LNCaP clone FGC (cell line): ENCODE measurements at places on chromosomes 6 and 20.

DNA sequence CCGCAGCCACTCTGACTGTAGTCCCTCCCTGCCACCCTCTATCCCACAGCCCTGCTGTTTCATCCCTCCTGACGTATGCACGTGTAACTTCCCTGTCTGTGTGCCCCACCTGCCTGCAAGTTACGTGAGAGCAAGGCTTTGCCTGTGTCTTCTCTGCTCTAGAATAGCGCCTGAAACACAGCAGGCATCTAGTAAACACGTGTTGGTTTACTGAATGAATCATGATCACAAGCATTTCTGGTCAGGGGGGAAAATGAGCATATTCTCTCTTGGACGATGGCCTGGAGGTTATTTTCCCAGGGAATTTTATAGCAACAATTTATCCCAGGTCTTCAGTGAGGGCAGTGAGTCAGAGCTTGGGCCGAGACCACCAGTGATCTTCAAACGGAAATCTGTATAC, 38.3 kb downstream of the PSMG4 start:
- DNase-seq, result no peak

DNA sequence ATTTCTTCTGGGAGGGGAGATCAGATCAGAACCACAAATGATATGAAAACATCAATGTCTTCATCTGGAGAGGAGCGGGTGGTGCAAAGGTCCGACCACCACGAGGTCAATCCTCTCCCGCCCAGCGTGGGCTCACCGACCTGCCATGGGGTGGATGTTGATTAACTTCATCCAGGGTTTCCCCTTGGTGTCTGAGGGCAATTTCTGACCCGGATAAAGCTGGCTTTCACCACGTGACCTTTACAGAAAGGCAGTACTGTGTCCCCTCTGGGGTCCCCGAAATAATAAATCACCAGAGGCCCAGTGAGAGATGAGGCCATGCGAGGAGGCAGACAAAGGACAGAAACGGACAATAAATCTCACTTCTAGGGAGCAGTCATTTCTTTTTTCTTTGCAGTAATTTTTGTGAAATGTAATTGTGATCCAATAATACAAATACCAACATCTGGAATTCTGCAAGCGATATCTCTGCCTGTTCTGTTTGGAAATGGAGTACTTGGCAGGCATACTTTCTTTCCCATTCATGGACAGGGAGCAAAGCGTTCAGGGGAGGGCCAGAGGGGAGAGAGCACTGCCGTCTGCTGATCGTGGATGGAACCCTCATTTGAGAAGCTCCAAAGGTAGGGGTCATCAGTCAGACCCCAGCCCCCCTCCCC, 55.1 kb upstream of the APCDD1L start:
- DNase-seq, result no peak

DNA sequence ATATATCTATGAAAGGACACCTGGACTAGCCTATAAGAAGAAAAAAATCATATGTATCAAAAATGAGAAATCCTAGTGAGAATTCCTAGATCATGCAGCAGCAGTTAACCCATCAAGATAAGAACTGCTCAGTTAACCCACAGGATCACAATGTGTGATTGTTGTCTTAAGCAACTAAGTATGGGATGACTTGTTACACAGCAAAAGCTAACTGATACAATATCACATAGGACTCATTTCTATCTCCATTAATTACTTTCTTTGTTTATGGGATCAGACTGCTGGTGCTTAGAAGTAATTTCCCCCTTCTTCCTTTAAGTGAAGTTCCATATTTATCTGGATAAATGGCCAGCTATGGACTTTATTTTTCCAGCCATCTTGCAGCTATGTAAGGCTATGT, 280.8 kb upstream of the MARCKS start:
- DNase-seq, result no peak

DNA sequence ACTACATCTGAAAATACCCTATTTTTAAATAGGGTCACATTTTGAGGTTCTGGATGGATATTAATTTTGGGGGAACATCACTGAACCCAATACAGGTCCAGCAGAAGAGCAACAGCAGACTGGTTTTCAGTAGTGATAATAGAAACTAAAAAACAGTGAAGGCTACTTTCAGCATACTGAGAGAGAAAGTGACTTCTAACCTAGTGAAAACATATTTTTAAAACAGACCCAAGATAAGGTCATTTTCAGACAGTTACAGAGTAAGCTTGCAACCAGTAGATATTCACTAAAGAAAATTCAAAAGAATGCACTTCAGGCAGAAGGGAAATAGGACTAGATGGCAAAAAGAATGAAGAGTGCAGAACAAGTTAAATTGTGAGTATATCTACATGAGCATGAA, 42.0 kb upstream of the TMEM244 start:
- no peak for DNase-seq

DNA sequence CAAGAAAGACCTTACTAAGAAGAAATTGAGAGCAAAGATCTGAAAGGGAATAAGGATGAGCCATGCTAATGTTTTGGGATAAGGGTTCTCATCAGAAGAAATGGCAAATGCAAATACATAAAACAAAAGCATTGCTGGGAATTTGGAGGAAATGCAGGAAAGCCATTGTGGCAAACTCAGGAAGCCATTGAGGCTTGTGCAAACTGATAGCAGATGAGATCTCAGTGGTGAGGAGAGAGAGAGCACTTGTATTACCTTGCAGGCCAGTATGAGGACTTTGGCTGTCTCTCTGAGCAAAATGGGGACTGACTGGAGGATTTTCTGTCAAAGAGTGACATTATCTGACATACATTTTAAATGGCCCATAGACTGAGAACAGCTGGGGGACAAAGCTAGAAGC, 103.0 kb downstream of the ADGRB3 start:
- DNase-seq, result no peak

DNA sequence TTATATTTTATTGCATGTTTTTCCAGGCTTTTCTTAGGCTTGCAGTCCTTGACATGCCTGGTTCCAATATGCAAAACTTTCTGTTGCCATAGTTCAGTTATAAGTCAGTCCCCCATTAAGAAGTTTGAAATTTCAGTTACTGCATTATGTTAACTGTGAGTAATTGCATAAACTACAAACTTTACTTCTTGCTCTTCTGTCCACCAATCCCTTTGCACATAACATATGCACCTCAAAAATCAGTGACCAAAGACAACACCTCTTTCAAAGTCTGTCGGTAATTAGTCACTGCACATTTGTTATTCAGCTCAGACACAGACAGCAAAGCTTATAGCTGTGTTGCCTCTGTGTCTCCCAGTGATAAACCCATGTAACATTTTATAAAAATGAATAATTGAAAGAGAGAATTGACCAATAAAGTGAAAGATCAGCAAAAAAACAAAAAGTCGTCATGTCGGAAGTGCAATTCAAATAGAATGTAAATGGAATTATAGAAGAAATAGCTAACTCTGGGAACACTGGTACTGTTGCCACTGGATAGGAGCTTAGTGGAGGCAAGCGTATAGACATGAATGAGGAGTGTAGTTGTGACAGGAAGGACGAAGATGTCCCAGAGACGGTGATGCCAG, 50.3 kb upstream of the BTBD3 start:
- no peak for DNase-seq

- DNase-seq, result no peak
Observed at GRCh38 chr20:25238319-25239037, 9.4 kb upstream of the PYGB start.

- no peak for DNase-seq
Observed at GRCh38 chr6:138101946-138102731, 5.1 kb downstream of the PERP start.

DNA sequence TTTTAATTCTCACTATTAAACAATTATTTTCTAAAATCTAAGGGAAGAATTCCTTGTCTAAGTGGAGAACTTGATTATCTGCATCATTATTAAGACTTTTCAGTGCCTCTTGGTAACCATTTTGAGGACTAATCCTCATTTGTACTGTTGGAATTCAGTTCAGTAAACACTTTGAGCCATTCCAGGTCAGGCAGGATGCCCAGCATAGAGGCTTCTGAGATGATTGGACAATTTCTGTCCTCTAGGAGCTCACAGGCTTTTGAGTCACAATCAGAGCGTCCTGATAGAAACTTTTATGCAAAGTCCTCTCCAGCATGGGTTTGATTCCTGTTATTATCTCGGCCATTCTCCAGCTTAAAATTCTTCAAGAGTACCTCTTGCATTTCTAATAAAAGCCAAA, 1304.6 kb downstream of the EPHA7 start:
- no peak for DNase-seq

GRCh38 chr6:132659082-132659481, at the start of gene TAAR1:
Gene TAAR1, minus strand, starts transcription at chr6:132659182. Its CDS starts 13,179 bp downstream, at chr6:132646003.
- no peak for DNase-seq

DNA sequence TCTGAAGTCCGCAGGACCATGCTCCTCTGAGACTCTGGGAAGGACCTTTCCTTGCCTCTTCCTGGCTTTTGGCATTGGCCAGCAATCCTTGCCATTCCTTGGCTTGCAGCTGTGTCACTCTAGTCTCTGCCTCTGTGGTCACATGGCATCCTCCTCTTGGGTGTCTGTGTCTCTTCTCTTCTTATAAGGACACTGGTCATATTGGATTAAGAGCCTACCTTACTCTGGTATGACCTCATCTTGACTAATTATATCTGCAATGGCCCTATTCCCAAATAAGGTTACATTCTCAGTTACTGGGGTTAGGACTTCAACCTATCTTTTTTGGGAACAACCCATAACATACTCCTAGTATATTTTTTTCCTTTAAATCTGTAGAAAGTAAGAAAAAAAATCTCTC, 49.9 kb upstream of the GTSF1L start:
- DNase-seq, result no peak

- no peak for DNase-seq
Observed at GRCh38 chr6:132964101-132964867, 149.9 kb downstream of the RPS12 start.

GRCh38 chr6:113481458-113481857, 375.7 kb upstream of the MARCKS start:
- no peak for DNase-seq

- DNase-seq, result no peak
Observed at GRCh38 chr20:2741881-2742280, 49.3 kb downstream of the EBF4 start.

GRCh38 chr6:47235964-47236760, 73.5 kb downstream of the TNFRSF21 start:
- peak; percentile 74 for DNase-seq

- DNase-seq, result no peak
Observed at GRCh38 chr6:44152533-44152932, 6.1 kb upstream of the CAPN11 start.

DNA sequence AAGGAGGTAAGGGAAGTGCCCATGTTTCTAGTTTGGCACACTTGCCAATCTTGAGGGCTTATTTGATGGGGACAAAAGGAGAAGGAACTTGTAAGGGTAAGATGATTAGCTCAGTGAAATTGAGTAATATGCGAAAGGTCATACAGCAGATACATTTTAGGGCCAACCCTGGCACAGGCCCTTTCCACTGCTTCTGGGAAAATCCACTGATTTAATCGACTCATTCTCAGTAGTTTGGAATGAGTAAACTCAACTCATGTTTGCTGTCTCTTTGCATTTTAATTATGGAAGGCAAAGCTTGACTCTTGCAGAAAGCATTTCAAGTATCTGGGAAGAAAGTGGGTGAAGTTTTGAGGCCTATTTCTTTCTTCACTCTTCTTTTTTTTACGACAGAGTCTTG, 20.0 kb downstream of the PHF20 start:
- DNase-seq, result no peak

GRCh38 chr20:46814366-46815232, 80.0 kb upstream of the EYA2 start:
- peak; percentile 18 for DNase-seq

DNA sequence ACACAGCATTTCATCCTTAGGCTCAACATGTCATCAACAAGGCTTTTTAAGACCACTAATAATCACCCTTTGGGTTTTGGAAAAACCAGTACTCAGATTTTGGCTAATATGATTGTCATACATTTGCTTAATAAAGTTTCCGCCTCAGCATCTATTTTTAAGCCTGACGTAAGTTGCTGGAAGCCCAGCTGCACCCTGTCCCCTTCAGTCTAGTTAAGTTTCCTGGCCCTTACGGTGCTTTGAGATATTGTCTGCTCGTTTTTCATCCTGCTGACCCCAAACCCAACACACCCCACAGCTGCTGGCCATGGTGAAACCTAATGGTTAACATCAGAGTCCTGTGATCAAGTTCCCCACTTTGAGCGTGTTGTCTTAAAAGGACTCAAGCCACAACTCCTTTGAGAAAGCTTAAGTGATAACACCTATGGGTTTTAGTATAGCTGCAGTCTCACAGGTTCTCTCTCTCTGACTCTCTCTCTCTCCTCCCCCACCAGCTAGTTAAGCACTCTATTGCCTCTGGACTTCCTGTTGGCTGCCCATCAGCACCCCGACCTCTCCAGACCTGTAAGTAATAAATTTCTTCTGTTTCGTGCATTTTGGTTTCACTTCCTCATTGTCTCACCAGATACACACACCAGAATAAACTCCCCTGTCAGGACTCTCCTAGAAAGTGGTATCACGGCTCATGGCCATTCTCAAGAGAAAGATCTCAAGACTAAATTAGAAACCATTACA, 802.0 kb downstream of the C6orf118 start:
- DNase-seq, result no peak

DNA sequence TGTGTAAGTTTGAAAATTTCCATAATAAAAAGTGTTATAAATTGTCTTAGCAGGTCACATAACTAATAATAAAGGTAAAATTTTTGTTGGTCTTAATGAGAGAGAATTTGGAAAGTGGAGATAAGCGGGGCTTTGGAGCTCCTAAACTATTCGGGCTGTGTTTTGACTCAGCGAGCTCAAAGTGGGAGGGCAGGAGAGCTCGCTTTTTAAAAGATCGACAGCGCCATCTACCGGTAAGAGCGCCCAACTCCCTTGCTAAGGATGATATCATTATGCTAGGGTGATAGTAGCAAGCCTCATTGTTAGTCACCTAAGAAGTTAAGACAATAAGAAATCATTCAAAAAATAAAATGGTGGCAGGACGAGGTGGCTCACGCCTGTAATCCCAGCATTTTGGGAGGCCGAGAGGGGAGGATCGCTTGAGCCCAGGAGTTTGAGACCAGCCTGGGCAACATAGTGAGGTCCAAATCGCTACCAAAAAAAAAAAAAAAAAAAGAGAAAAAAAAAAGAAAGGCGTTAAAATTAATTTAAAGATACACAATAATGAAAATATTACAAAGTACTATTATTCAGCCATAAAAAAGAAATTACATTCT, 24.8 kb downstream of the C6orf15 start:
- peak; percentile 56 for DNase-seq

DNA sequence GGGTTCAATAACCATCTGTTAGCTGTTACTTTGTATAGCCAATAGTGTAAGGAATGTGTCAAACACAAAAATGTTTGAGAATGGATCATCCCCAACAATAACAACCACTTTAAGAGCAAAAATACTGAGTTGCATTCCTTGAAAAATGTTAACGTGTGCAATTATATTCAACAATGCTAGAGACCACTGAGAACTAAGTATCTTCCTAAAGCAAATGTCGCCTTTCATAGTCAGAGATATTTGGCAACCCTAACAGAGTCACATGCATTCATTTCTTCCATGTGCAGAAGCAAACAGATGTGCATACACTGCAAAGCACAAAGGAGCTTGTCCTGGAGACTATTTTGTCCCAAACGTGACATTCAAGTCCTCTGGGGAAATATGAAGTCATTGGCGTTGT, 448.6 kb downstream of the GJA1 start:
- DNase-seq, result no peak

- DNase-seq, result no peak
Observed at GRCh38 chr6:170393807-170394399, 87.3 kb downstream of the FAM120B start.
